ENCODE measurements at places on chromosomes 2 and 18.

DNA sequence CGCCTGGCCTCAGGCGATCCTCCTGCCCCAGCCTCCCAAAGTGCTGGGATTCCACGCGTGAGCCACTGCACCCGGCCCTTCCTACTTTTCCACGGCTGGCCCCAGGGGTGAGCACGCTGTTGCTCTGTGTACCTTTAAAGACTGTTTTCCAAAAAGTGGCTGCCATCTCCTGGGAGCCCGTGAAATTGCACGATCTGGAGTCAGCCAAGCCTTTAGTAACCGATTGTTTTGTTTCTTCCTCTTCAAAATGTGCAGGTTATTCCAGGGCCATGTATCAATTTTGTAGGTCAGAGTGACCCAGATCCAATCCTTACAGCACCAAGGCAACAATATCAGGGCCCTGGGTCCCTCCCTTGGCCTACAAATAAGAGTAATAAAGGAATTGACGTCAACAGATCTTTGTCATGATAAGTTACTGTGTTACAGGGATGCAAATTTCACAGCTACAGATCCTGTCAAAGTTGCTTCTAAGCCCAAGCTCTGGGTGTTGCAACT lies 135.6 kb upstream of the ZNF236 start:
- DNase-seq, result no peak

DNA sequence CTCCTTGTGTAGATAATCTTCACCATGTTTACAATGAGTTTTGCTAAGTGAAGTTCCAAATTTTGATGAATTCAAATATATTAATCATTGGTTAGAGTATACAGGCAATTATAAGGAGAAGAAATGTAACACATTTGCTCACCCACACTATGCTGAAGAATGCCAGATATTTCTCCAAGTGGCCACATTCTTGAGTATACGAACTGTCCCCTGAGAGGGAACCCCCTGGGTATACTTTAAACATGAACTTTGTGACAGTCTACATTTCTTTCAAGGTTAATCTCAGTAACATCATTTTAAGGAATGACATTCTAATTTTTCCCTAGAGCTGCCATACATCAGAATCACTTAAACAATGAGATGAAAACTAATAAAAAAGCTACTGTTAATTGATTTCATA lies 39.8 kb upstream of the CDKL4 start:
- no peak for DNase-seq

GRCh38 chr2:198371921-198372543 lies 567.6 kb downstream of the PLCL1 start:
- DNase-seq, result no peak

GRCh38 chr2:168459256-168459655 lies 3.2 kb downstream of the CERS6 start:
- DNase-seq, result no peak

DNA sequence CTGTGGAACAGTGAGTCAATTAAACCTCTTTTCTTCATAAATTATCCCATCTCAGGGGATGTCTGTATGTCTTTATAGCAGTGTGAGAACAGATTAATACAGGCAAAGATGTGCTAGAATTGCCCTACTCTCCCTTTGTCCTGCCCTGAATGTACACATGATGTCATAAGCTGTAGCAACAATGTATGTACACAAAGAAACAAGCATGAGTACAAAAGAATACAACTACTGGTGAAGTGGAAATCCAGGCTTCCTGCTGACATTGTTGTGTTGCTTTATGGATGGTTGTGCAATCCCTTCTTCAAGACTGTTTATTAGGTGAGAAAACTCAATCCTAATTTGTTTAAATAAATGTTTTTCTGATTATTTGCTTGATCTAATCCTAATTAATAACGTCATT lies 446.6 kb downstream of the DSC3 start:
- no peak for DNase-seq

- no peak for DNase-seq
Observed at GRCh38 chr2:177738461-177739235, 333.9 kb downstream of the PDE11A start.

DNA sequence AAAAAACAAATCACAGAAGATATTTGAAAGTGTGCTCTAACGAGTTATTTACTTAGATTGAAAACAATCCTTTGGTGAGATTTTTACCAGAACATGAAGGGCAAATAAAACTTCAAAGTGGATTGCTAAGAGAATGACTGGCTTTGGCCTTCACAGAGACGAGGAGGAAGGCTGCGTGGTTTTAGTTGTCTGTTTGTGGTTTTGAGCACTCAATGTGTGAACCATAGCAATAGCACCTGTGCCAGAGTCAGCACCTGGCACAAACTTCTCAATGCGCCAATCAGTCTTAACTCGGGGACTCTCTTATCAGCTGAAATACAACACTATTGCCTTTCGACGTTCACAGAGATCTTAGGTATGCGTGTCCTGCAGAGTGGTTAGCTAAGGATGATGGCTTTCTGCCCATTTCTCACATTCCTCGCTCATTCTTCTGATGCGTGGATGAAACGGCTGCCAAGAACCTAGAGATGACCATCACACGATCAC lies 70.0 kb downstream of the MBP start:
- DNase-seq, result no peak

DNA sequence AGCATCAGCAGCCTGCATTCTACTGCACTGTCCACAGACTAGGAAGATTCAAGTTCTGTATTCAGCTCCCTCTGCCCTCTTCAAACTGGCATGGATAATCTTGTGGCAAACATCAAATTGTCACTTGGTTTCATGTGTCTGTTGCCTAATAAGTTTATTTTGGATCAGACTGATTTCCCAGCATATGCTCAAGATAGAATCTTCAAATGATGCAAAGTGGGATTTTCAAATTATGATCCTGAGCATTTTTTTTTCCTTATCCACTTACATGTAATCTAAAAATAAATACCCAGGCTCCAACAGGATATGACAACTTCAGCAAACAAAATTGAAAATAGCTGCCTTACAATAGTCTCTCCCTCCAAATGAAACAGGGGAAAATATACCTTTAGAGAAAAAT lies 160.9 kb upstream of the VRK2 start:
- no peak for DNase-seq

- no peak for DNase-seq
Observed at GRCh38 chr2:238093181-238094140, 6.7 kb upstream of the ESPNL start.

GRCh38 chr2:233259730-233260129 lies 8.3 kb downstream of the ATG16L1 start:
- DNase-seq, result no peak

DNA sequence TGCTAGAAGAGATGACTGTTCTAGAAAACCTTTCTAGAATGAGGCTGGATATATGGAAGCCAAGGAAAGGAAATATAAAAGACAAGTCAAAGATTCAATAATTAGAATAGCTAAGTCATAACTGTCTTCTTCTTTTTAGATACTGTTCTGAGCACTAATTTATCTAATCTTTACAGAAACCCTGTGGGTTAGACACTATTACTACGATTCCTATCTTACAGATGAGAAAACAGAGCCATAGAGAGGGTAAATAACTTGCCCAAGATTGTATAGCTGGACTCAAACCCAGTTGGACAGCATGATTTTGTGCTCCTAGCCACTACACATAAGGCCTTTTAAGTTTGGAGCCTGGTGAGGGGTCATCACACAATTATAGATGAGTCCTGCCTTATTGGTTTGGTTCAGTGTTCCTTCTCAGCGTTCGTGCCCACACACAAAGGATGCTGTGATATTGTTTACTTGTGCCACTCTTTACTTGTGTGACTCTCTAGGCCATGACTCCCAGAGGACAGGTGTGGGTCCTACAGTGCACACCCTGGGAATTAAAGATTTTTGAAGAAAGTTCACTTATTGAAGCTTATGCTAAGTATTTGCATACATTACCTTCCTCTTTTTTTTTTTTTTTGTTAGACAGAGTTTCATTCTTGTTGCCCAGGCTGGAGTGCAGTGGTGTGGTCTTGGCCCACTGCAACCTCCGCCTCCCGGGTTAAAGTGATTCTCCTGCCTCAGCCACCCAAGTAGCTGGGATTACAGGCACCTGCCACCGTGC lies 153.7 kb downstream of the PRKCE start:
- no peak for DNase-seq

GRCh38 chr2:219676586-219676985 lies 49.2 kb downstream of the SLC4A3 start:
- no peak for DNase-seq

GRCh38 chr2:188852772-188853171 lies 121.4 kb upstream of the COL3A1 start:
- DNase-seq, result no peak

DNA sequence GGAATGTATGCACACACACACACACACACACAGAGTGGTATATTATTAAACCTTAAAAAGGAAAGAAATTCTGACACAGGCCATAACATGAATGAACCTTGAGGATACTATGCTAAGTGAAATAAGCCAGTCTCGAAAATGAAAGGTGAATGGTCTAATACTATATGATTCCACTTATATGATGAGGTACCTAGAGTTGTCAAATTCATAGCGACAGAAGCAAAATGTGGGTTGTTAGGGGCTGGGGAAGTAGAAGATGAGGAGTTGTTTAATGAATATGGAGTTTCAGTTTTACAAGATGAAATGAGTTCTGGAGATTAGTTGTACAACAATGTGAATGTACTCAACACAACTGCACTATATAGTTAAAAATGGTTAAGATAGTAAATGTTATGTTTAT lies 118.1 kb downstream of the ABCA12 start:
- DNase-seq, result no peak

DNA sequence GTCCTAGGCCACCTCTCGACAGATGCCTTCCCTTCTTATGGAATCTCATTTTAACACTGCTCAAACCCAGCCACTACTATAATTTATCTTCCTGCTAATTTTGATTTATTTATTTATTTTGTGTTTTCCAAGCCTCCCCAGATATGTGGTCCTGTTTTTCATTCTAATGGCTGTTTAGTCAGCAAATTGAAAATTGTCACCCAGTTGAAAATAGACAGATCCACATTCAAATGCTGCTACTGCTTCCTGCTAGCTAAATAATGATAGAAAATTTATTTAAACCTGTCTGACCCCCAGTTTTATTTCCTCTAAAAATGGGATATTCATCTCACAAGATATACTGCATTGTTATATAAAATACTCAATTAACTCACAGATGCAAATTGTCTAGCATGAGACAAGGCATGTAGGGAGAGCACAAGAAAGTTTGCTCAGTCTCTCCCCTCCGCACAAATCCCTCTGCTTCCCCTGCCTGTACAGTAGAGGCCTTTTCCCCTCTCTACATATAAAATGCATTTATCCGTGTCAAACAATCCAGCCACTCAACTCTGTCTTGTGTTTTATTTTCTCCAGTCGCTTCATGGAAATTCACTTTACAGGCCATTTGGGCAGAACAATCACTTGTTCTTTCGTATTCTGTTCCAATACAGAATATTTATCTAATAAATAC lies 389.9 kb downstream of the SOX11 start:
- no peak for DNase-seq

Measured in natural killer cell treated with Interleukin-12 subunit alpha and Interleukin-12 subunit beta and Interleukin-15 and Interleukin-18, amount 100 ng/mL, for 72 hours (primary cell).